K562 (cell line): ENCODE measurements at places on chromosomes 7 and 10. TPM values are rescaled to one million over a fixed set of nuclear protein-coding genes. Genes with fewer than 3 reads are reported as not detected.

PITX3 gene
- 0.30 and 0.32 TPM in 2 replicates for polyA plus RNA-seq

- DNase-seq = no peak
Observed at GRCh38 chr7:123112833-123113232, 86.9 kb downstream of the SLC13A1 start.

DNA sequence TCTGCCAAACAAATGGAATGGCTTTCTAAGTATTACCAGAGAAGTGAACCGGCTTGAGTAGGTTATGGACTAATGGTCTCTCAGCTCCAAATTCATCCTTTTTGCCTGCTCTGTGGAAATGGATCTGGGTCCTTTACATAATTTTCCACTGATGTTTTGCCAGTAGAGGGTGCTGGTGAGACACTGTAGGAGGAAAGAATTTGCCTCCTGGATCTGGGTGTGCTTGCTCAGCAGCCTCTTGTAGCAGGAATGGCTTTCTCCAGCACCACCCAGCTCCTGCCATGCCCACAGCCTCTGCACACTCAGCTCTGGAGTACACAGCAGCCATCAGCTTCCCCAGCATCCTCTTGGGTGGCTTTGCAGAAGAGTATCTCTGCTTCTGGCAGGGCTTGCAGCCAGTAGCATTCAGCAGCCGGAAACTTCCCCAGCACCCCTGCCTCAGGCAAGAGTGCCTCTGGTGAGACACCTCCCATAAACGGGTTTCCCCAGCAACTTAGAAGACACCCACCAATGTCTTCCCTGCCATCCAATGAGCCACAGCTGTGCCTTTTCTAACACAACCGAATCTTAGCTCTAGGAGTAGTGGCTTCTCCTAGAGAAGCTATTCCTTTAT is 235.0 kb upstream of the PLPP4 start:
- DNase-seq = peak; percentile 10

GRCh38 chr10:86423739-86424138 is 57.1 kb upstream of the GRID1 start:
- DNase-seq = no peak

CTAGE4 gene
- 0.07 TPM in 1 of 2 replicates, not detected in the other for polyA plus RNA-seq

GRID1 gene
- polyA plus RNA-seq = 3.3 and 5.3 TPM in 2 replicates

CYP3A7 gene
- not detected in 2 replicates for polyA plus RNA-seq

PPIF gene
- polyA plus RNA-seq = 154 and 168 TPM in 2 replicates

GRCh38 chr10:50614444-50615137 is 9.2 kb downstream of the SGMS1 start:
- peak; percentile 60 for DNase-seq

GRCh38 chr10:115936926-115937767 is 335.9 kb downstream of the GFRA1 start:
- no peak for DNase-seq

MOGAT3 gene
- not detected in 2 replicates for polyA plus RNA-seq
